ENCODE measurements at places on chromosomes 3 and 15.

- DNase-seq, result no peak
Observed at GRCh38 chr3:6204891-6205290, 656.0 kb upstream of the GRM7 start.

GRCh38 chr3:23574822-23575315 lies 230.9 kb upstream of the UBE2E1 start:
- no peak for DNase-seq

GRCh38 chr3:119601154-119601553 lies 3.5 kb downstream of the PLA1A start:
- no peak for DNase-seq

DNA sequence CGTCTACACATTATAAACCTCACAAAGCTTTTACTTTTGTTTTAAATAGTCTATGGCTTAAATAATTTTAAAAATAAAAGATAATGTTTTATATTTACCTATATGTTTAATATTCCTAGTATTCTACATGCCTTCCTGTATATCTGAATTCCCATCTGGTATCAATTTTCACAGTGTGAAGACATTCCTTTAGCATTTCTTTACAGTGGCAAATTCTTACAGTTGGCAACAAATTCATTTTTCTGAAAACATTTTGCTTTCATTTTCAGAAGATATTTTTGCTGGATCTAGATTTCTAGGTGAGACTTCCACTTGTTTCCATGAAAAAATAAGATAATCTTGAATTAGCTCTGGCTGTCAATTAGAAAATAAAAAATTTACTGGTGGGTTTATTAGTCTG lies 471.4 kb upstream of the NAALADL2 start:
- no peak for DNase-seq

GRCh38 chr15:68258692-68259091 lies 18.9 kb upstream of the FEM1B start:
- DNase-seq, result no peak

GRCh38 chr3:5411786-5412185 lies 224.3 kb downstream of the EDEM1 start:
- no peak for DNase-seq

DNA sequence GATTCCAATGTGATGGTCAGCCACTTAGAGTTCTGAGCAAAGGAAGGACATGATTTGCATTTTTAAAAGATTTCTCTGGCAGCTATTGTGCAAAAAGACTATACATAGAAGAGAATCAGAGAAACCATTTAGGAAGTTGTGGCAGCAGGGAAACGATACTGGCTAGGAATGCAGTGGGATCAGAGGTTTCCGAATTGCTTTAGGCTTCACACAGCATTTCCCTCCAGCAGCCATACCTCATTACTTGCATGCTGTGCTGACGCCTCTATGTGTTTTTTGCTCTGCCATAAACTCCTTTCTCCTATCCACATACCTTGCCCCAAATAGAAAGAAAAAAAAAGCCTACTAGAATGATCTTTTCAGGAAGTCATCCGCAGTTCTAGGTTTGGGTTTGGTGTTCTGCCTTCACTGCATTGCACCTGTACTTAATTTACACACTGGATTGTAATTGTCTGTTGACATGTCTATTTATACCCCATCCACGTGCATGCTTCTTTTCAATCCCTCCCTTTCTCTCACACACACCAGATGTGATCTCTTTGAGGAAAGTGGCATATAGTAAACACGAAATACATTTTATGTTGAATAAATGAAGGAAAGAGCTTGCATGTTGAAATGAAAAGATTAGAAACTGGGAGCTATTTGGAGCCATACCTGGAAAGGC lies 860.3 kb upstream of the SEMA6D start:
- no peak for DNase-seq

- DNase-seq, result no peak
Observed at GRCh38 chr3:154188846-154189245, 67.7 kb downstream of the ARHGEF26 start.

- DNase-seq, result no peak
Observed at GRCh38 chr3:169028716-169029115, 634.8 kb downstream of the MECOM start.

DNA sequence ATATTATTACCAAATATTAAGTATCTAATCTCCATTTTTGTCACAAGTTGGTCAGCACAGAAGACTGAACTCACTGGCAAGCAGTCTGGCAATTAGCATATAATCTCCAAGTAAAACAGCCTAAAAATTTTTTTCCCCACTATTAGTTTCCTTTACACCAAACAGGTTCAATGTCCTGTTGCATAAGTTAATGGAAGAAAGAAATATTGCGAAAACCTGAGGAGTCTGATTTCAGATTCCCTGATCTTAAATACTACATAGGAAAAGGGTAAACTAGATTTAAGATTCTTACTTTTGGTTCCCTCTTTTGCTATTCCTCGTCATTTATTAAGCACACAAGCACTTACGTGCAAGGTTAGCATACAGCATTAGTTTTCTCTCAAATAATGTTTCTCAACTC lies 133.2 kb upstream of the PLXND1 start:
- DNase-seq, result no peak

- DNase-seq, result no peak
Observed at GRCh38 chr3:147816752-147817151, 407.6 kb downstream of the ZIC1 start.

Measured in RKO (cell line).